ENCODE measurements at places on chromosomes 2 and 18. TPM values are rescaled to one million over a fixed set of nuclear protein-coding genes. Genes with fewer than 3 reads are reported as not detected.

SERPINB12 gene
- not detected for polyA plus RNA-seq

DNA sequence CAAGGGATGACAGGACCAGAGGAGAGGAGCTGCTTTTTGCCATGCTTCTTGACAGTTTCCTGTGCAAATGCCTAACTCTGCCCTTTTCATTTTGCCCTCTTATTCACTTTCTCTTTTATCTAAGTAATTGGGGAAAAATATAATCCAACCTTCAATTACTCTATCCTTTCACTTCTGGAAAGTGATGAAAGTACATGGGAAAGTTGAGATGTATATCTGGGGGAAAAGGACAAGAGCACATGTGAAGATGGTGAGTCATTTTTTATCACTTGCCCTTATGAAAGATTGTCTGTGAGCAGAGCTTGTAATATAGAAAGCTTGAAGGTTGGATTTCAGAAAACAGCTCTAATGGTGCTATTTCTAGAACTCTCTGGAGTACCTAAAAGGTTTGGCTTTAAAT is 1070.7 kb downstream of the CNTNAP5 start:
- DNase-seq = no peak

- DNase-seq = no peak
Observed at GRCh38 chr2:144052083-144052482, 467.8 kb downstream of the ZEB2 start.

CD8B gene
- polyA plus RNA-seq = not detected

- DNase-seq = no peak
Observed at GRCh38 chr2:177260379-177260778, 4.1 kb downstream of the NFE2L2 start.

- no peak for DNase-seq
Observed at GRCh38 chr2:71637168-71637567, 183.8 kb downstream of the DYSF start.

CABYR gene
- polyA plus RNA-seq = 9.9 TPM

SCN9A gene
- 39.9 TPM for polyA plus RNA-seq

DNA sequence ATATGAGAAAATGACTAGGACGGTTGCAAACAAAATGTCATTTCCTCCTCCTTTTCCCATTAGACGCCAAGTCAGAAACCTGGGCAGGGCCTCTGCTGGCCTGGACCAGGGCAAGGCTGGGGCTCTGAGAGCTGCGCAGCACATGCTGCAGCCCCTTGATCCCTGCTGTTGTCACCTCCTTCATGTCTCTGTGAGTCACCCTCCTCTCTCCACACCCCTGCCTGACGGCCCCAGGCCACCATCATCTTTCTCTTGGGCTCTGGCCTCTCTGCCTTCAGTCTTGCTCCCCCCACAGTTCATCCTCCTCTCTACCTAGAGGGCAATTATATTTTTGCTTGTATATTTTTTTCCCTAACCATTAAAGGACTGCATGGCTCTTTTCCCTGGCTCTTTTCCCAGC is 10.0 kb downstream of the FLACC1 start:
- DNase-seq = no peak

VIT gene
- polyA plus RNA-seq = not detected

CYP26B1 gene
- 0.04 TPM for polyA plus RNA-seq

TEX44 gene
- not detected for polyA plus RNA-seq

DNA sequence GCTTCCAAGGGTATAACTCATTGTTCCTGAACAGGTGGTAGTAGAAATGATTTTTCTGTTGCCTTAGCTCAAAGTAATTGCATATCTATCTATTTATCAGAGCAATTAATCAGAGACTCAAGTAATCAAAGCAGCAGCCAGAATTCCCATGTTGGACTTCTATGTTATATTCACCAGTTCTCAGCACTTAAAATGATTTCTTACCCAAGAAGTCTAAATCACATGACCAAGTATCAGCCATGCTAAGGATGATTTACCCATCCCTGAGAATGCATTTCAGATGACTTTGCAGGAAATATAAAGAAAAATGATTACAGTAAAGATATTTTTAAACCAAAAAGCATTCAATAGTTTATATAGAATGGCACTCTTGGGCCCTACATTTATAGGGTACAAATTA is 352.2 kb downstream of the NUP35 start:
- DNase-seq = no peak

DNA sequence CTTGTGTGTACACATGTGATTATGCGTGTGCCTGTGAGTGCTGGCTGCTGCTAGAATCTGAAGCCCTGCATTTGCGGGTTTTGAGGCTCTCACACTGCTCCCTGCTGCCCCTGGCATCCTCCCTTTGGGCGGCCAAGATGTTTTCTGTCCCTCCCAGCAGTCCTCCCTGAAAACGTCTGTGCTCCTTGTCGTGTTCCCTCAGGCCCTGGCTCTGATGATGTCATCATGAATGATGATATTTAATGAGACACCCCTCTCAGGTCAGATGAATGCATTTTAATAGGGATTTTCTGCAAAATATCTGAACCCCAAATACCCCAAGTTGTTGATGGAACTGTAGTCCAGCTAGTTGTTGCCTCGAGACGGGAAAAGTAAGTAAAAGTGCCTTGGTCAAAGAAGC is 73.1 kb downstream of the TSHZ1 start:
- no peak for DNase-seq

ALPG gene
- not detected for polyA plus RNA-seq

- DNase-seq = no peak
Observed at GRCh38 chr2:229635371-229635680, 79.0 kb downstream of the DNER start.

- DNase-seq = no peak
Observed at GRCh38 chr2:70981866-70982810, 3.7 kb downstream of the ANKRD53 start.

- DNase-seq = no peak
Observed at GRCh38 chr2:172769879-172770278, 34.2 kb downstream of the RAPGEF4 start.

DNA sequence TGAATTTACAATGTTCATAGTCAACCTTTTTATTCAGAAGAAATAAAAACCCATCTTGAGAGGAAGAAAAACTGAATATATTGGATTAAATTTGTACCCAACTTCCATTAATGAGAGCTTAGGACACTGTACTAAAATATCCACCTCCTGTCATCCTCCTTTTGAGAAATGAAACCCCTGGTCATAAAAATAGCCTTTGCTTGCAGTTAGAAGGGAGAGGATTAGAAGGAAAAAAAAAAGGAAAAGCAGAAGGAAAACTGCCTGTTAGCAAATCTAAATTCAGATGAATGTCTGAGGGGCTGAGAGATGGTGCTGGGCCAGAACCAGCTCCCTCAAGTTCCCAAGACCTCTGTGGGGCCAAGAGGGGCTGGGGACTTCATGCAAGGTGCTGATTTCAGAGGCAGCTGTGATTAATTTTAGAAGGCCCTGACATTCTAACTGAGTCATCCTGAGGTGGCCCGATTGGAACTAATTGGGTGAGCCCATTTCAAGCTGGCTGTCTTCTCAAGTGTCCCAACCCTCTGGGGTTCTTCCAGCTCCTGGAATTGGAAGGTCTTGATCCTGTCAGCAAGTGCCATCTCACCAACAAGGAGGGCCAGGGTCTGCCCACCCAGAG is 38.4 kb upstream of the BIN1 start:
- DNase-seq = no peak

GCKR gene
- 0.36 TPM for polyA plus RNA-seq

GRCh38 chr18:58501066-58501896 is 127.6 kb downstream of the ALPK2 start:
- no peak for DNase-seq

ADRA2B gene
- not detected for polyA plus RNA-seq

DNA sequence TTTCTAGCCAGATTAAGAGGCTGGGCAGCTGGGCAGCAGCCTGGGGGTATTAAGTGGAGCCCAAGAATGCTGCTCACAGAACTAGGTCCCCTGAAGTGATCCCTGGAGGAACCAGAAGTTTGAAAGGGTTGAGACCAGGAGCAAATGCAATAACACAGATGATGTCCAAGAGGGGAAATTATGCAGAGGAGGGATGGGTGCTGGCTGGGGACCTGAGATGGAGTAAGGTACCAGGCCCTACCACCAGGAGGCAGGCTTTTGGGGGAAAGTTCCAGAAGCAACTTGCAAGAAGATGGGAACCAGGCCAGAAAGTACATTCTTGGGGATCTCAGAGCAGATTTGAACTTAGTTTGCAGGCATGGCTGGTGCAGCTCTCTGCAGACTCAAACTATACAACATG is 175.1 kb downstream of the NCK2 start:
- peak; percentile 6 for DNase-seq

DNA sequence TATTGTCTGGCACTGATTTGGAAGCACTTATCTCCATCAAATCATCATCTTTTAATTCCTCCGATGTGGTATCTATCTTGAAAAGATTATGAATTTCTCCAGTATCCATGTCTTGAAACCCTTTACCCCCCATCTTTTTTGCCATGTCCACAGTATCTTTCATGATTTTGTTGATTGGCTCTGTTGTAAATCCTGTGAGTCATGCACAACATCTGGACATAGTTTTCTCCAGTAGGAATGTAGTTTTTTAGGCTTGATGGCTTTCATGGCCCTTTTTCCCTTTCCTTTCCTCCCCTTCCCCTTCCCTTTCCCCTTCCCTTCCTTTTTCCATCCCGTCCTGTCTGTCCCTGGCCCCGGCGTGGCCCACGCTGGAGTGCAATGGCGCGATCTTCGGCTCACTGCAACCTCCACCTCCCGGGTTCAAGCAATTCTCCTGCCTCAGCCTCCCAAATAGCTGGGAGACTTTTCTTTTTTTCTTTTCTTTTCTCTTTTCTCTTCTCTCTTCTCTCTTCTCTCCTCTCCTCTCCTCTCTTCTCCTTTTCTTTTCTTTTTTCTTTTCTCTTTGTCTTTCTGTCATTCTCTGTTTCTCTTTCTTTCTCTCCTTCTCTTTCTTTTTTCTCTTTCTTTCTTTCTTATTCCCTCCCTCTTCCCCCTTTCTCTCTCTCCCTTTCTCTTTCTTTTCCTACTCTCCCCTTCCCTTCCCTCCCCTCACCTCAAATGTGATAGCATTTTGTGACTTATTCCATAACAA is 18.4 kb upstream of the ZNF638 start:
- no peak for DNase-seq

GRCh38 chr2:95231723-95232122 is 24.4 kb downstream of the ZNF892 start:
- no peak for DNase-seq

DNA sequence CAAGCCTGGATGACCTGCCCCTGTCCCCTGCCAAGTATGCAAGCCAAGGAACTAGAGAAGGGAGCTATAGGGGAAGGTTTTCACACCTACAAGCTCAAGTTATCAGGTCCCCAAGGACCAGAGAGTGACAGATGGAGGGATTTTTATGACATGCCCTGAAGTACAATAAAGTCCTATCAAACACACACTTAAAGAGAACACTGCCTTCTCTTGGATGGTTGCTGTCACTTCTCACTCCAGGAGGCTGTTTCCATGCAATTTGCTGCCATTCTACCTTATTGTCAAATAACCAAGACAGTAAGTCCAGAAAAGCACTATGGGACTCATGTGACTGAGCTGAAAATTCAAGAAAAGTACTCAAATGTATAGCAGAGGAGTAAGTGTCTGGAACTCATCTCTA is 76.6 kb upstream of the DDX18 start:
- no peak for DNase-seq

DNA sequence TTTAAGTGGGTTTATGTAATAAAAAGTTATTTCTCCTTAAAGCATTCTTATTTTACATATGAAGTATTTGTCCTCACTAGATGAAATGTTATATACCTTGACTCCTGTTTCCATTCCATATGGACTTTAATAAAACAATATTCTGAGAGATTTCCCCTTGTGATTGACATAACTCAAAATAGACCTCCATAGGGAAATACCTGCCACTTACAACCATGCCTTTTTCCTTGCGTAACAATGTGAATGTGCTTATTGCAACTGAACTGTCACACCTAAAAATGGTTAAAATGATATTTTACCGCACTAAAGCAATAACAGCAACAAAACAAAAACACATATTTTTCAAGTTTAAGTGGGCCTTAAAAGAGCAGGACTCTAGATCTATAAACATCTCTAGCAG is 70.3 kb upstream of the TGIF1 start:
- no peak for DNase-seq

DNA sequence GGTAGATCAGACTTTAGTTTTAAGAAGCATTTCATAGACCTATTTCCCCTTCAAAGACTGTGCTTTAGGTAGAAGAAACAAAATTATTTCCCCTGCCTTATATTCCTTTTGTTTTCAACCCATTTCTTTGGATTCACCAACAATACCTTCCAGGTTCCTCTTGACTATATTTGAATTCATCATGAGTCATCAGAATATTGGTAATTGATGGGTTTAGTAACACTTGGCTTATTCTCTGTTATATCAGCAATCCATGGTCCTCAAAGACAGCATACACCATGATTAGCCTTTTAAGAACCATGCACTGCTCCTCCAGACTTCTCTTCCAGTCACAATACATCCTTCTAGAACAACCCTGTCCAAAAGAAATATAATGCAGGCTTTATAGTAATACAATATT is 83.0 kb upstream of the NOSTRIN start:
- no peak for DNase-seq

DNA sequence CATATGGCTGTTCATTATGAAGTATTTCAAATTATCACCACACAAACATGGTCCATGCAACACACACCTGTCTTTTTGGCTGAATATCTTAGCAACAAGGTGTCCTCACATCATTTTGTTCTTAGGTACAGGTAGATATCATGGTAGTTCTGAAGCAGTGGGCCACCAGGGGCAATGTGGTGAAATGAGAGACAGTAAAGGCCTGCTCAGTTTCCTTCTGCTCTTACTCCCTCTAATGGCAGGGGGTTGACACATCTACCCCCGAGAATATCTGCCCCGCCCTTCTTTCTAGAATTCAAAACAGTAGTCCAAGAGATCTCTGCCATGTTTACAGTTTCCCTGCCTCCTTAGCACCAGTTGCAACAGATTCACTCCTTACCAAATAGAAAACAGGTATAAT is 147.0 kb upstream of the KLHL14 start:
- DNase-seq = no peak

MORN2 gene
- 24.9 TPM for polyA plus RNA-seq

TPGS2 gene
- polyA plus RNA-seq = 302 TPM

GRCh38 chr2:19228715-19229114 is 129.7 kb downstream of the OSR1 start:
- no peak for DNase-seq

GRCh38 chr2:172725746-172726145 is 9.9 kb upstream of the RAPGEF4 start:
- no peak for DNase-seq

All from AG04450 (cell line).